ENCODE measurements at places on chromosomes 6 and 20. TPM values are rescaled to one million over a fixed set of nuclear protein-coding genes. Genes with fewer than 3 reads are reported as not detected.
A peak's percentile ranks its signal among the peaks of the same experiment; 100 is the strongest.

- DNase-seq: no peak
These were observed 323.0 kb downstream of the UTRN start for GRCh38 chr6:144607998-144608735.

- no peak for DNase-seq
These were observed 372 bp downstream of the JARID2 start for GRCh38 chr6:15246217-15246665.

DNA sequence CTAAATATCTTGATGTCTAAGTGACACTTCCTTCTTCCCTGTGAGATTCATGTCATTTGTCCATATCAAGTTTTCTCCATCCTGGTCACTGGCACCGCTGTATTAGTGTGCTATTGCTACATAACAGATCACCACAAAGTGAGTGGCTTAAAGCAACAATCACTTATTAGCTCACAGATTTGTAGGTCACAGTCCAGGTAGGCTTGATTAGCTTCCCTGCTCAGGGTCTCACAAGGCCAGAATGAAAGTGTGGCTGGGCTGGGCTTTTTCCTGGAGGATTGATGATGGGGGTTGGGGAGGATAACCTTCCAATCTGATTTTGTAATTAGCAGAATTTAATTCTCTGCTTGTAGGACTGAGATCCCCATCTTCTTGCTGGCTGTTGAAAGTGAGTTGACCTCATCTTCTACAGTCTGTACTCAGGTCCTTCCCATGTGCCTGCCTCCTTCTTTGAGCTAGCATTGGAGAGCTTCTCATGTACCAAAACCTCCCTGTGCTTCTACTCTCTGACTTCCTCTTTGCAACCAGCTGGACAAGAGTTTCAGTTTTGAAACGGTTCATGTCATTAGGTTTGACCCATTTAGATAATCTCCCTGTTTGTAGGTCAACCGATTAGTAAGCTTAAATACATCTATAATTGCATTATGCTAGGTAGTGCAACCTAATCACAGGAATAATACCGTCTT, 152.4 kb upstream of the MAN1A1 start:
- no peak for DNase-seq

GRCh38 chr20:50278377-50278683, 87.7 kb downstream of the CEBPB start:
- no peak for DNase-seq

DNA sequence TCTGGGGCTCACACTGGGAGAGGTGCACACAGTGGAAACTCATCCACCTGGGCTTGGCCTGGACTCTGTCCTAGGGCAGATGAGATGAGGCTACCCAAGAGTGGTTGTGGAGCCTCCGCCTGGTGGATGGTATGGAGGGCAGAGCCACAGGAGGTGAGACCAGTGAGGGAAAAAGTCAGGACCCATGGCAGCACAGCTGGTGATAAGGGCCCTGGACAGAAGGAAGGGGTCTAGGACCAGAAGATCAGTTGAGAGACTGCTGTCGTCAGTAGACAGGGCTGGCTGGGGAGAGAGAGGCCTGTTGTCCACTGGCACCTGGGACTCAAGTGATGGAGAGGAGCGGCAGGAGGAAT, 29.8 kb downstream of the PLCG1 start:
- DNase-seq: no peak

DNA sequence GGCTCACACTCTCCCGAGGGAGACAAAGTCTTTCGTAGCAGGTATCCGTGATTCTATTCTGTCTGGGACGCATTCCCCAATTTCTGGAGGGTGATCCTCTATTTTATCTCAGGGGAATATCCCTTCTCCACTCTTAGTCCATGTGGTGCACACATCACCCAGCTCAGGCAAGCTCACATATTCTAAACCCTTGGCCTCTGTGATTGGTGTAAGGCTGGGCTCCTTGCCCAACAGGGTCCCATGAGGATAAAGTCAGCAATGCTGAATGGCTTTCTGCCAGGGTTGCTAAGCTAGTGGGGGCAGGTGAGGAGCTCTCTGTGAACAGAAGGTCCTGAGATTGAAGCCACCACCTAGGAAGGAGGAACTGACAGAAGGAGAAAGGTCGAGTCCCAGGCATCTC, 137.2 kb downstream of the CDH26 start:
- no peak for DNase-seq

DNA sequence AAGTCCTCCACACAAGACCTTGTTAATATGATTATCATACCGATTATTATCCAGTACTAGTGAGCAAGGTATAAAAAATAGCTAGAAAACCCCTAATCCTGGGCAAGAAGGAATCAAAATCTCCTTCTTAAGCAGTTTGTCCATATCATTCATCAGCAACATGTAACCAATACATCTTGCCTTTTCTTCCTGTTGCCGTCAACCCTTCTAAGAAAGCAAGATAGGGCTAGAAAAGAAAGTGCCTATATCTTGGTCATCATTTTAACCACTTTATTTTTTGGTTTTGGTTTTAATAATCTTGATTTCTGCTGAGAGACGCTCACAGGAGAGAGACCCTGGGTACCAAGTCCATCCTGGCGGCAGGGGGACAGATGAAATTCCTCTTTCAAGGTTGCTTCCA, 27.2 kb upstream of the PREX1 start:
- no peak for DNase-seq

DNA sequence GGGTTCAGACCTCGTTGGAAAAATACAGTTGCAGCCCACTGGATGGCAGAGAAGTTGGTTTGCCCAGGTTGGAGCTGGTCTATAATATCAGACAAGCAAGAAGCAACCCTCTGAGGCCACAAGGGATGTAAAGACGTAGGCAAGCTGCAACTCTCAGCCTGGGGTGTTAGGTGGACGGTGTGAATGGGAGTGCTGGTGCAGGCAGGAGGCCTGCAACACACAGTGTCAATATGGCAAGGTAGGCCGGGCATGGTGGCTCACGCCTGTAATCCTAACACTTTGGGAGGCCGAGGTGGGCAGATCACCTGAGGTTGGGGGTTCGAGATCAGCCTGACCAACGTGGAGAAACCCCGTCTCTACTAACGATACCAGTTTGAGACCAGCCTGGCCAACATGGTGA, 10.5 kb downstream of the VPS16 start:
- DNase-seq: no peak

DNA sequence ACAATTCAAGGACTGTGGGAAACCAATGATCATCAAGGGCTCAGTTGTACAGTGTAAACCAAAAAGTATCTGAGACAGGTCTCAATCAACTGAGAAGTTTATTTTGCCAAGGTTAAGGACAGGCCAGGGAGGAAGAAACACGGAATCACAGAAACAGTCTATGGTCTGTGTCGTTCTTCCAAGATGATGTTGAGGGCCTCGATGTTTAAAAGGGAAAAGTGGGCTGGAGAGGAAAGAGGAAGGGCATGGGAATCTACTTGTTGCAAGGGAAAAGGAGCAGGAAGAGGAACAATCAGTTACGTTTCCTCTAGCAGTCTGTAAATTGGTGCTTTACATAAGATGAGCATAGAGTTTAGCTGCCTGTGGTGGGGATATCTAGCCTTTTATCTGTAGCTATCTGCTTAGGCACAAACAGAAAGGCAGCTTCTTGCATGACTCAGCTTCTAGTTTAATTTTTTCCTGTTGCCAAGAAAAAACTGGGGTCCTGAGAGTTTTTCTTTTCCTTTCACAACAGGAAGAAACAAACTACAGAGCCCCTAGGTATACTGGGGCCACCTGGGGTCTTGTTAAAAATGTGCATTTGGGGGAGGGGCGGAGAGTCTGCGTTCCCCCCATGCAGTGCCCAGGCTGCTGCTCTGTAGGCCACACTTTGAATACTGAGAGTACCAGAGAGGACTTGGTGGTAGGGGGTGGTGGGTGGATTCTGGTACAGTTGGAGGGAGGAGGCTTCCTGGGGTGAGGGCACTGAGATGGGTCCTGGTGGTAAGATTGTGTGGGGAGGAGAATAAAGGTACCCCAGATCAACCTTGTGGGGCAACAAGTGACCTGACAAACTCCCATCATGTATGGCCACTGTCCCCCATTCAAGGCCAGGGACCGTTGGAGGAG, 35.3 kb upstream of the EZR start:
- peak; percentile 84 for DNase-seq

- no peak for DNase-seq
These were observed 46.6 kb upstream of the EMILIN3 start for GRCh38 chr20:41413169-41413568.

GRCh38 chr6:88298066-88298845, 132.1 kb upstream of the CNR1 start:
- no peak for DNase-seq

- no peak for DNase-seq
These were observed 14.8 kb downstream of the DSTN start for GRCh38 chr20:17584689-17585088.

- DNase-seq: no peak
These were observed 27.3 kb downstream of the SRSF3 start for GRCh38 chr6:36621371-36621855.

DNA sequence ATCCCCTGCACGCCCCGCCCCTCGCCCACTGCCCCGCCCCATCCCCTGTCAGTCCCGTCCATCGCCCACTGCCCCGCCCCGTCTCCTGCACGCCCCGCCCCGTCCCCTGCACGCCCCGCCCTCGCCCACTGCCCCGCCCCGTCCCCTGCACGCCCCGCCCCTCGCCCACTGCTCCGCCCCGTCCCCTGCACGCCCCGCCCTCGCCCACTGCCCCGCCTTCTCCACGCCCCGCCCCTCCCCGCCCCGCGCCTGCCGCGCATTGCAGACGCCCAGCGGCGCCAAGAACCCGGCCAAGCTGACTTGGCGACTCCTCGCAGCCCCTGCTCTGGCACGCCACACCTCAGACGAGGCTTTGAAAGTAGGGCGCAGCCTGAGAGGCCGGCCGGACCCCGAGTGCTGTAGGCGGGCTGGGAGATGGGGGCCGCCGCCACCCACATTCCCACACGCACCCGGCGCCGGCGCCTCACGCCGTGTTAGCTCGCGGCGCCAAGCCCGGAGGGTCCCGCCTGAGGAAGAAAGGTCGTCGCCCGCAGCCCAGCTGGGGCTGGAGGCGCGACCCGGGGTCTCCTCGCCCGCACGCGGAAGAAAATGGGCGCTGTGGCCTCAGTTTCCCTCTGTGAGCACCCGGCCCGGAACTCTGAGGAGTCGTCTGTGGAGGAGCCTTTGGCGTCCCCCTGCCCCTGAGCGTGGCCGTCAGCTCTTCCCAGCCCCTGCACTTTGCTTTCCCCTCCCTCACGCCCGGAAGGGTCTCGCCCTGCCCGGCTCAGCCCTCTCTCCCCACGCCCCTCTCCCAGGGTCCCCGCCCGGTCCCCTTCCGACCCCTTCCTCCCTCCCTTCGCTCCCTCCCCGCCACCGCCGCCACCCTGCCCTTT, at the start of gene RAD21L1:
Gene RAD21L1, plus strand, starts transcription at position 262 of the 872 bp plus-strand sequence. CDS start 2,410 bp downstream, outside the sequence.
- DNase-seq: no peak

DNA sequence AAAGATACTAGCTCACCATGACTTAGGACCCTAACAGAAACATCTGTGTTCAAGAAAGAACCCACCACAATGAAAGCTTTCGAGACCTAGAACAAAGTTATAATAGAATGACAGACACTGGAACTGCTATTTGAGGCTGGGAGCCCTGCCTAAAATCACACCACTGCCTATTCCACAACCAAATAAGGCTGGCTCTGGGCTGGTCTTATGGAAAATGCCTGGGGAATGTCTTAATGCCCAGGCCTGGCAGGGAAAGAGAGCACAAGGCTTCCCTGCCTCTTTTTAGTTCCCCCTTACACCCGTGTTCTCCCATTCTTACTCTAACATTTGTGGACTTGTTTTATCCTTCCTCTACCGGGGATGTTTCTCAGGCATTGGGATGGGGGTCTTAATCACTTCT, 5.6 kb upstream of the METTL24 start:
- no peak for DNase-seq

GRCh38 chr20:62238569-62239277, 402 bp downstream of the OSBPL2 start:
- DNase-seq: no peak

GRCh38 chr20:2103461-2104153, 2.0 kb downstream of the STK35 start:
- DNase-seq: peak; percentile 13

- no peak for DNase-seq
These were observed 80.1 kb downstream of the RIPOR3 start for GRCh38 chr20:50611128-50611810.

GRCh38 chr20:37526238-37526838, 1.3 kb downstream of the BLCAP start:
- peak; percentile 28 for DNase-seq

GRCh38 chr6:39834278-39834677, 42.1 kb downstream of the DAAM2 start:
- no peak for DNase-seq

DNA sequence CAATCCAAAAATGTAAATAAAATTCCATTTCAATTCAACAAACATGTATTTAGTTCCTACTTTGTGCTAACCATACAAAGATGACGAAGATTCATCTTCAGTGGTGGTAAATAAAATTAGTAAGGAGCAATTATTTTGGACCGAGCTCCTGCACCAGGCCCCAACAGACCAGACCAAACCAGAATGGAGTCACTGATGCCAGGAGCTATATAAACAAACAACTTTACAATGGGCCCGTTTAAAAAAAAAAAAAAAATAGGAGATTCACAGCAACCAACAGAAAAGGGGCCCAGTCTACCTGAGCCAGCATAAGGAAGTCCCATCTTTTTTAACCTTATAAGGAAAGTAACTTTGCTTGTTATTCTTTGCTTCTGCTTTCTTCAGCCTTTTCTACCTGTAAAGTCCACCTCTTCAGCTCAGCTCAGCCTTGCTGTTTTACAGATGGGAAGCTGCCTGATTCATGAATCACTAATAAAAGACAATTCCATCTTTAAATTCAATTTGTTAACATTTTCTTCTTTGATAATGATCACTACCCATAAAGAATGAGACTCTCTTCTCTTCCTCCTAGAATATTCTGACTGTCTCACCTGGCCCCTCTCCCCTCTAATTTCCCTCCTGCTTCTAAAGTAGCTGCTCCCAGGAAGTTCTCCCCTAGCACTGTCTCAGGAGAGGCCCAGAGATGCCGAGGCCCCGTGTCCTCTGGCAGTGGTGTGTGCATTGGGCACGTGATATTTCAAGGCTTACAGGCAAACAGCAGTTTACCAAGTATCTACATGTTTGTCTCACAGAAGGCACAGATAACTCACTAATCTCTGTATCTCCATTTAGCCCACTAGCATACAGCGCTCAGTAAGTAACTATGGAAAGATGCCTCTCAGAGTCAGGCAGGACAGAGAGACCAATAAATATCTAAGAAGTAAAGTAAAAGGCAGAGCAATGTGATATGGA, 8.4 kb downstream of the MBOAT1 start:
- no peak for DNase-seq

- no peak for DNase-seq
These were observed 15.0 kb downstream of the ACSS2 start for GRCh38 chr20:34891166-34892062.

- DNase-seq: no peak
These were observed 114.8 kb downstream of the LRFN2 start for GRCh38 chr6:40472353-40472752.

The NANP gene
- total RNA-seq: 3.7 TPM

The KIF13A gene
- total RNA-seq: 8.5 TPM

The SEL1L2 gene
- not detected for total RNA-seq

The EBF4 gene
- 2.9 TPM for total RNA-seq

The FAM83C gene
- under 0.01 TPM for total RNA-seq

The GZF1 gene
- total RNA-seq: 10.6 TPM

The MAD2L1BP gene
- 48.4 TPM for total RNA-seq

The HLA-DMA gene
- total RNA-seq: 85.0 TPM

The FAM83D gene
- 9.6 TPM for total RNA-seq

The NHSL1 gene
- total RNA-seq: 0.85 TPM

The BPIFB2 gene
- 0.05 TPM for total RNA-seq

The LRRN4 gene
- 0.05 TPM for total RNA-seq

The CLIC5 gene
- total RNA-seq: 0.85 TPM

Measured in thymus (tissue), 14 donors.